ENCODE measurements at places on chromosomes 7 and 10.

GRCh38 chr7:28032738-28033380 lies 147.7 kb downstream of the JAZF1 start:
- no peak for DNase-seq

DNA sequence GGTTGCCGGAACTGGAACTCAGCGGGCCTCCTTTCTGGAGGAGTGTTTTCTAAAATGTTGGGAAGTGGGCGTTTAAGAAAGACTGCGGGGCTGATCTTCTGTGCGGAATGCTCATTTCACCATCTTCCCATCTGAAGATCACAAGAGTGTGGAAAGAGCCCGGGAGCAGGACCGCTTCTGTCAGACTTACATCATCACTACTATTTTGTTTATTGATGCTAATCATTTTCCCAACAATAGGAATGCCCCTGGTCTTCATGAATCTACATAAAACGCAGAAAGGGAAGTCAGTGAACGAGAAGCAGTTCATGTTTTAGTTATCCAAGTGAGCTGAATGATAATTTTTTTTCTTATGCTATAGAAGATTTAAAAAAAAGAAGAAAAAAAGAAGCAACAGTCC lies 447.8 kb upstream of the MKI67 start:
- no peak for DNase-seq

- DNase-seq = no peak
These were observed 67.9 kb upstream of the ANTXRL start for GRCh38 chr10:46218921-46219320.

DNA sequence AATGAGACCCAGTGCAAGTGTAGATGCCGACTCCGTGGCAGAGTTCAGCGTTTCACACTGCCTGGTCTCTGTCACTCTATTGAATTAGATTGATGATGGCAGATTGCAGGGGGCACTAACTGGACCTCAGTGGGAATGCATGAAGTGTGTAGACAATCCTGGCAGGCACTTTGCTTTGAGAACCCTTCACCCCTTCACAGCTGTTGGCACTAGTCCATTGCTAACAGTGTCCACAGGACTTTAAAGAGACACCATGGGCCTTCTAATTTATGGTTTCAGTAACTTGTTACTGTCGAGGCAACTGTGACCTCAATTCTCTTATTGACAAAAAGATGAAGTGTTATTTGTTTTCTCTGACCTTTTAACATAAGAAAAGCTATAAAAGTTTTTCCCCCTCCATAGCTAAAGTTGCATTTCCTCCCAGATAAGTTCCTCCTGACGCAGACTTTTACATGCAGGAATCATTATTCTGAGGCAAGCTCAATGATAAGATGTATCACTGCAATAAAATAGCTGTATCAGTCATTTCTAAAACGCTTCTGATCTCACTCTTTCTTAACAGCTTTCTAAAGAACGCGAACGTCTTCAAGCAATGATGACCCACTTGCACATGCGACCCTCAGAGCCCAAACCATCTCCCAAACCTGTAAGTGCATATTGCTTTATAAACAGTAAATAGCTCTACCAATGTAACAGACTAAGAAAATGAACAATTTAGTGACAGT lies 238.9 kb downstream of the FOXP2 start:
- DNase-seq = no peak

- DNase-seq = no peak
These were observed 64.8 kb upstream of the DNAJB6 start for GRCh38 chr7:157271991-157272324.

GRCh38 chr7:47492716-47493325 lies 89.1 kb downstream of the TNS3 start:
- no peak for DNase-seq

DNA sequence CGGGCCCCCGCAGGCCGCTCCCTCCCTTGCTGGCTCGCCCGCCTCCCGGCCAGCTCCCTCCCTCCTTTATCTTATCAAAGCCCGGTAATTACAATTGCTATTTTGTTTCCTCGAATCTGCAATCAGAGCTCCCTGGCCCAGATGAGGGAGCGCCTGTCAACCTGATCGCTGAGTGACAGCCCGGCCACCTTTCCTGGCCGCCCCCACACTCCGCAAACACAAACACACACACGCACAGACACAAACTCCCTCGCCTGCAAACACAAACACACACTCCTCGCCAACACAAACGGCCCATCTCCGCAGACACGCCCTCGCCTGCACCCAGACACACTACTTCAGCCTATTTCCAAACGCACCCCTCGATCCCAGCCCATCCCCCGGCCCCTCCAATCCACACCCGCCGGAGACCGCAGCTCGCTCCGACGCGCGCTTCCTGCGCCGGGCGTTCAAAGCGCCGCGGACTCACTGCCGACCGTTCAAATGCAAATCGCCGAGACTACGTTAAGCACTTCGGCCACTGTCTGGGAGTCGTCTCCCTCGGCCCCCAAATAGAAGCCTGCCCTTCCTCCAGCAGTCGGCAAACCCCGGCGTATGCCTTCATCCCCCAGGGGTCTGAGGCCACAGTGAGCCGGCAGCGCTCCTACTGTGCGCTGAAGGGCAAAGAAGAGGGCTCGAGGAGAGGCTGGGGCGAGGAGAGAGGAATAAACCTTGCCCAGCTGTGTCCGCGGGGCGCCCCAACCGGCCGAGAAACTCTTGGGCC lies 3.0 kb upstream of the FGF8 start:
- DNase-seq = no peak

- no peak for DNase-seq
These were observed 26.8 kb upstream of the EGR2 start for GRCh38 chr10:62842983-62843382.

GRCh38 chr7:92639966-92640365 lies 49.8 kb upstream of the FAM133B start:
- no peak for DNase-seq

- DNase-seq = no peak
These were observed 54.7 kb downstream of the RBM20 start for GRCh38 chr10:110698782-110699201.

DNA sequence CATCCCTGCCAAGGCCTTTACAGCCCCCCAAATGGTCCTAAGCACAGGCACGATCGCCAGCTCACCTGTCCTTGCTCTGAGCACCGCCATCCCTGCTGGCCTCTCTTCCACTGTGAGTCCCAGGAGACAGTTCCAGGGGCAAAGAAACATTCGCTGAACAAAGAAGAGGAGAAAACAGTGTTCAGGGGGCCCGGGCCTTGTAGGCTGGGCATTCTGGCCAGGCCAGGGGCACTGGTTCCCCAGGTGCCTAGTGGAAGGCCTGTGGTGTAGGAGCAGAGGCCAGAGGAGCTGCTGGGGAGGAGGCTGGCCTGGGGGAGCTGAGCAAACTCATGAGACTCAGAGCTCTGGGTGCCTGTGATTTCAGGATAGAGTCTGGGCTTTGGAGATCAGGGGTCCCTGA lies 22.6 kb downstream of the AQP1 start:
- no peak for DNase-seq

- no peak for DNase-seq
These were observed 89.7 kb upstream of the STEAP1B start for GRCh38 chr7:22589641-22590201.

GRCh38 chr10:6978187-6978627 lies 398.1 kb upstream of the PRKCQ start:
- no peak for DNase-seq

DNA sequence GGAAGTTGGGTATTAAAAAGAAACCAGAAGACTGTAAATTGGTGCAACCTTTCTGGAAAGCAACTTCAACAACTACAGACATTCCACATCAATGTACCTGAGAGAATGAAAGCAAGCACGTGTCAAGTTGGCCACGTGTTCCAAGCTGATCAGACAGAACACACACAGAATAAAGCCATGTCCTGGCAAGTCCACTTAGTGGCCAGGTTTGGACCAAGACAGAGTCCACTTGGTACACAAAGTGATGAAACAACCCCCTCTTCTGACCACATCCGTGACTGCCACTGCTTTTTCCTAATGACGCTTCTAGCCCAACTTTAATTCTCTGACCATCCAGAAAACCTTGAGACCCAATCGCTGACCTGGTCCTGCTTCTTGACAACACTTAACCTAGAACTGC lies 109.4 kb downstream of the ABLIM1 start:
- no peak for DNase-seq

DNA sequence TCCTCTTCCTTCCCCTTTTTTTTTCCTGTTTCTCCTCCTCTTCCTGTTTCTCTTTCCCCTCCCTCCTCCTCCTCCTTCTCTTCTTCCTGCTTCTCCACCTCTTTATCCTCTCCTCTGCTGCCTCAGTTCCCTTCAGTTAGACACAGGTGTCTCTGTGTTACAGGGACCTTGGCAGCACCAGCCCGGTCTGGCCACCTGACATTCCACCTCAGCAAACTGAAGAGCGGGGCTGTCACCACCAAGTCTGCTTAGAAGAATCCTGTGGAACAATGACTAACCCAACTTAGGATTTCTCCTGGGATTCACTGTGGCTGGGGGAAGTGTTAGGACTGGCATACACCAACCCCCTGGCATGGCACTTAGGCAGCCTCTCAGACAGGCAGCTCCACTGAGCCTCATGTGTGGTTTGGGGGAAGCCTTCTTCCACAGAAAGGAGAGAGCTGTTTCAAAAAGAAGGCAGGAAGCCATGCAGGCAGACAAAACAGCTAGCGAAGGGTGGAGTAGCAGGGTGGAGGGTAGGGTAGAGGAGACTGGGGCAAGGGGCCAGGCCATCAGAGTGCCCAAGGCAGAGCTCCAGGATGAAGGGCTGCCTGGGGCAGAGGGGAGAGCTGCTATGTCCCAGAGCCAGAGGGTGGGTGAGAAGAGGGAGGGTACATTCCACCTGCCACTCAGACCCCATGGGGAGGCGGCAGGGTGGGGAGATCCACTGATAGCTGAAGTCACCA lies 13.2 kb upstream of the GDF10 start:
- no peak for DNase-seq

GRCh38 chr10:104056619-104057273 lies 28.9 kb downstream of the COL17A1 start:
- no peak for DNase-seq

DNA sequence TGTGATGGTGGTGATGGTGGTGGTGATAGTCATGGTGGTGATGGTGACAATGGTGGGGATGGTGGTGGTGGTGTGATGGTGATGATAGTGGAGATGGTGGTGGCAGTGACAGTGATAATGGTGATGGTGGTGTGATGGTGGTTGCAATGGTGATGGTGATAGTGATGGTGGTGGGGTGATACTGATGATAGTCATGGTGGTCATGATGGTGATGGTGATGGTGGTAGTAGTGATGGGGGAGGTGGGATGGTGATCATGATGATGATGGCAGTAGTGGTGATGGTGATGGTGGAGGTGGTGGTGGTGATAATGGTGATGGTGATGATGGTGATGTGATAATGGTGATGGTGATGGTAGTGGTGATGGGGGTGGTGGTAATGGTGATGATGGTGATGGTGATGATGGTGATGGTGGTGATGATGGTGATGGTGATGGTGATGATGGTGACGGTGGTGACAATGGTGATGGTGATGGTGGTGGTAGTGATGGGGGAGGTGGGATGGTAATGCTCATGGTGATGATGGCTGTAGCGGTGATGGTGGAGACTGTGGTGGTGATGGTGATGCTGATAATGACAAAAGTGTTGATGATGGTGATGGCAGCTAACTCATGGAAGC lies 4.7 kb upstream of the PWWP2B start:
- no peak for DNase-seq

DNA sequence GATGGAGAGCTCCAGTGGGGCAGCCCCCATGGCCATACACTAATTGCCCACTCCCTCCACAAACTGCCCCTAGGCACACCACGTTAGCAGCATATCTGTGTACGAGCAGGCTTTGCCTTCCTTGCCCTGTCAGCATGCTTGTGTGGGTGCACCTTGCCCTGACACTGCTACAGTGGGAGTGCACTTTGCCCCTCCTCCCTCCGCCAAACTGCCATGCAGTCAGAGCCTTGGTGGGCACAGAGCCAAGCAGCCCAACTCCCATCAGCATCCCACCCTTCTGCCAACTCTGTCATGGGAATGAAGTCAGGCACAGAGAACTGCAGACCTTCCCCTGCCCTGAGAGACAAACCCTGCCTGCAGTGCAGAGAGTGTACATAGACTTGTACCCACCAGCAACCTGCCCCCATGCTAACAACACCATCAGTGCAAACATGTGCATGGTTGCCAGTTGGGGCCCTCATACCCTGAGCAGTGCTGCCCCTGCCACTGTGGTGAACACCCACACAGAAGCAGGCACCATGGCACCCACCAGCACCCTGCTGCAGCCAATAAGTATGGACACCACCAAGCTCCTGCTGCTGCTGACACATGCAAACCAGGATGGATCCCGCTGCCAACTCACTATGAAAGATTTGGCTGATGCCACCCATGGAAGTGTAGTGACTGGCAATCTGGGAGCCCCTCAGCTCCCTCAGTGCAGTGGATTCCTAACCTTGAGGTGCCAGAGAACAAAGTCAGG lies 1197.7 kb upstream of the CELF2 start:
- DNase-seq = no peak

GRCh38 chr7:51785876-51786275 lies 469.3 kb upstream of the COBL start:
- no peak for DNase-seq

DNA sequence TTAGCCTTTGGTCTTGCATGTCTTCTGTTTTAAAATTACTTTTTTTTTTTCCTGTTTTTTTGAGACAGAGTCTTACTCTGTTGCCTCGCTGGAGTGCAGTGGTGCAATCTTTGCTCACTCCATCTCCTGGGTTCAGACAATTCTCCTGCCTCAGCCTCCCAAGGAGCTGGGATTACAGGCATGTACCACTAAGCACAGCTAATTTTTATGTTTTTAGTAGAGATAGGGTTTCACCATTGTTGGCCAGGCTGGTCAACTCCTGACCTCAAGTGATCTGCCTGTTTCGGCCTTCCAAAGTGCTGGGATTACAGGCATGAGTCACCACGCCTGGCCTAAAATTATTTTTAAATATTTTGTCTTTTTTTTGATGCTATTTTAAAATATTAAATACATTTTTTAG lies 38.5 kb downstream of the MLLT10 start:
- no peak for DNase-seq

DNA sequence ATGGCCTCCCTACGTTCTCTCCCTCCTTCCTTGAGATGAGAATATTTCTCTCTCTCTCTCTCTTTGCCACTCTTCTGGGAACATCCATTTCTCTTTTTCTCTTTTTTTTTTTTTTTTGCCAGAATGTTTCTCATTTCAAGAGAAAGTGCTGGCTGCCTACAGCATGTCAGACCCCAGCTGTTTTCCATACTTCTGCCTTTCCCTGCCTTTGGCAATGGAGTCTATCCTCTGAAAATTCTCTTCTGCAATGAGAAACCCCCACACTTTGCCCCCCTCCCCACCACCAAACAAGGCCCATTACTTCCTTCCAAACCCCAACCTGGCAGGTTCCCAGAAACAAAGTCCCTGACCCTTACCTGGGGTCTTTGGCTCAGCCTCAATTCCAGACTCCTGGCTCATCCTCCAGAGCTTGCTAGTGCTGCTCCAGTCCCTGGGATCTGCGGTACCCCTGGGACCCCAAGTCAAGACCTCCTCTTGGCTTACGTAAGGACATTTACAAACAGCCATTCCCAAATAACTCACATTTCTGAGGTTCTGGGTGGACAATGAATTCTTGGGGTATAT lies 17.4 kb upstream of the CCL26 start:
- DNase-seq = no peak

- no peak for DNase-seq
These were observed 9.8 kb upstream of the PARD3 start for GRCh38 chr10:34824870-34825269.
